ENCODE measurements at places on chromosomes 11 and 22.

GRCh38 chr11:8256271-8257002 is 7.2 kb downstream of the LMO1 start:
- DNase-seq: no peak

GRCh38 chr11:113506893-113507292 is 31.7 kb upstream of the DRD2 start:
- DNase-seq: no peak

DNA sequence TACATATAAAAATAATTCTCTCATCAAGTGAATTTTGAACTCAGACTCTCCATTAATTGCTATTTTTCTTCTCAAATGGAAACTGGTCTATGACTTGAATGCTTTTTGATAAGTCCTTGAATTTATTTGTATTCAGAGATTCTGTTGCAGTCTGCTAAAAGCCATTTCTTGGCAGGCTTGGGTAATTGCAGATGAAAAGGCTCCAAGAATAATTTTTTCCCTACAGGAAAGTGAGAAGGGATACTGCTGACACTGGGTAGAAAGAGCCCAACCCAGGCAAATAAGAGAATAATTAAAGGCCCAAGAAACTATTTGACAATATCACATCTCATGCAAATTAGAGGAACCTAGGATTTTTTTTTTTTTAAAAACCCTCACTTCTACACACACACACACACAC is 246.5 kb upstream of the DDI1 start:
- DNase-seq: no peak

DNA sequence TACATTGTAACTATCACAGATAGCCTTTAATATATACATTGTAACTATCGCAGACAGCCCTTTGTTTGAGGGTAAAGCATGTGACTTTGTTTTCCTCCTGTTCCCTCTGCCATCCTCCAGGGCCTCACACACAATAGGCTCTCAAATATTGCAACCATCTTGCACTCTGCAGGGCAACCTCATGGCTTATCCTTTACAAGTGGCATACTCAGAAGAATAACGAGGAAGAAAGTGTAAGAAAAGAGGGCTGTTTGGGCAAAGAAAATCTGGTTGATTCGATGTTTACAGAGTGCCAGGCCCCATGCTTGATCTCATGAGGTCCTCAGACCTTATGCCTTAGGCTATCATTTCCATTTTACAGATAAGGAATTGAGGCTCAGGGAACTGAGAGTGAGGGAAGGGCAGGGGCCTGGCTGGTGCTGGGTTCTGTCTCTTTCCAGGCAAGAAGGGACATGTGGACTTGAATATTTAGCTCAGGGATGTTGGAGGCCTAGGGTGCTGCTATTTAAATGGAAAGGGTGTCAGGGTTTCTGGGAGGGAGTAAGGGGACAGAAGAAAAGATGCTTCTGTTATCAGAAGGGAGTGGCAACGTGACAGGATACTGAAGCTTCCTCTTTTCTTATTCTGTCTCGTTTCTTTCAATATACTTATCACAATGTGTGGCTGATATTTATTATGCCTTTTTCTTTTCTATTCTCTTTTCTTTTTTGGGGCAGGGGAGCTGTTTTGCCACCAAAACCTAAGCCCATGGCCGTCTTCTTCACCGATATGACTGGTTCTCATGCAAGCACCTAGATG is 1.1 kb upstream of the SAMM50 start:
- no peak for DNase-seq

- no peak for DNase-seq
These were observed 1.1 kb upstream of the CBL start for GRCh38 chr11:119205080-119205479.

DNA sequence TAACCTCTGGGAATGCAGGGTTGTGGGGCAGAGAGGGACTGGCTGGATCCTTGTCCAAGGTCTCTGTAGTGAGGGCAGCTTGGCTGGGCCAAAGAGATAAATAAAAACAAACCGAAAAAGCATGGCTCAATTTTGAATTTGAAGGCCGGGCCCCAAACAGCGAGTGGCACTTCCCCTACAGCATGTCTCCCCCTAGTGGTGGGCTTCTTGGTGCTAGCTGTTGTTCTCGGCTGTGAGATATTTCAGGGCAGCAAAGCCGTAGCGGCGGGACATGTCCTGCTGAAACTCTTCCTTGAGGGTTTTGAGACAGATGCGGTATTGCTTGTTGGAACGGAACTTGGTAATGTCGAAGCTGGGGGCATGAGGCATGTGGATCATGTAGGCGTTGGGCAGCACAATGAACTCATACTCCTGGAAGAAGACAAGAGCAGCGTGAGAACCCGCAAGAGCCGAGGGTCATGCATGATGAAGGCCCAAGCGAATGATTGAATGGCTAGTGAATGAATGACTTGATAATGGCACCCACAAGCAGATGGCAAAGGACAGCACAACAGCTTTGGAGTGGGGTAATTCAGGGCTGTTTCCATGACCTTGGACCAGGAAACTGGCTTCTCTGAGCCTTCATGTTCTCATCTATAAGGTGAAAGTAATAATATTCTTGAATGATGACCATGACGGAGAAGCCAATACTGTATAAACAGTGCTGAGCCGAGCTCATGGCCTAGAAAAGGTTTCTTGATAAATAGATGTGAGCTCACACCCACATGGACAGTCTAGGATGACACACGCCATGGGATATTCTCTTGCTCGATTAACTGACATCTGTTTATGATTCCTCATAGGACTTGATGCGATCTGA is 216.3 kb upstream of the SYN3 start:
- DNase-seq: no peak

DNA sequence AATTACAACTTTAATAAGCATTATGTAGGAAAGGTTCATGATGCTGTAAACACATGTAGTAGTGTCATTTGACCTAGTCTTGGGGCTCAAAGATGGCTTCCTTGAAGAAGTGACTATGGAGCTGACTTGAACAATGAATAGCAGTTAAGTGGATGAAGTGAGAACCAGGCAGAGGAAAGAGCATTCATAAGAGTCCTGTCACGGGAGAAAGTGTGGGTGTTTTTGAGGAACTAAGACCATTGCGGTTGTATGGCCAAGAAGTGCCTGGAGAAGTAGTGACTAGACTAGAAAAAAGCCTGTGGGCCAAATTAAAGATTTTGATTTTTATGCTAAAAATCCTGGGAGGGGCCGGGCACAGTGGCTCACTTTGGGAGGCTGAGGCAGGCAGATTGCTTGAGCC is 7.2 kb upstream of the IL18BP start:
- DNase-seq: no peak

DNA sequence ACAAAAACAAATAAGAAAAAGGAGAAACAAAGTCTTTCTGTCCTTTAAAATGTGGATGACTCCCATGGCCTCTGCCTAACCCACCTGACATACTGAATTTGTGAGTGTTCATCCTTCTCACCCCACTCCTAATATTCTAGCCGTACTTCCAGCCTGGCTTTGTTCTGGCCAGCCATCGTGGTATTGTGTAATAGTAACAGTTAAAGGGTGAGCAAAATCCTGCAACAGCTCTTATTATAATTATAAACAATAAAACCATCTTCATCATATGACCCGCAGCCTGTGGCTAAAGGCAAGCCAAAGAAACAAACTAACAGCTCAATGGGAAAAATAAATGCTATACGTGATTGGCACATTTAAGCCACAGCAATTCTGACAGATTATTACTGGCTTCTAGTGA is 721.6 kb upstream of the TENM4 start:
- DNase-seq: no peak

- DNase-seq: no peak
These were observed 123.4 kb upstream of the ARHGAP42 start for GRCh38 chr11:100563541-100564280.

DNA sequence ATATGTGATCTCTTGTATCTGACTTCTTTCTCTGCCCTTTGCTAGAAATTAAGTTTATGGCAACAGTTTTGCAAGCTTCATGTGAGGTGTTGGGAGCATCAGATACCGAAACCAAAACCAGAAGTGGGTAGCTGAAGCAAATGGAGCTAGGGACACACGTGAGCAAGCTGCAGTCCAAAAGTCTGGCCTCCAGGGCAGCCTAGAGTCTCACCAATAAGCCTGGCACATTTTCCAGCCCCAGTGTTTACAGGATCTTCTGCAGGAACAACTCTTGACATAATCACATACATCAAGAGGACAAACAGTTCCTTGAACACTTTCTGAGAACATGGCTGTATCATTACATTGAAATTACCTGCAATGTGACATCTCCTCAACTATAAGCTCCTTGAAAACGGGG is 114.1 kb downstream of the LARGE1 start:
- DNase-seq: no peak

GRCh38 chr11:2270322-2271076 is at the start of gene ASCL2:
TSS of gene ASCL2 (minus strand) at chr11:2270588. CDS start at chr11:2270332, 256 bp downstream.
- no peak for DNase-seq

GRCh38 chr11:69883292-69884255 is 64.4 kb upstream of the FGF3 start:
- no peak for DNase-seq

DNA sequence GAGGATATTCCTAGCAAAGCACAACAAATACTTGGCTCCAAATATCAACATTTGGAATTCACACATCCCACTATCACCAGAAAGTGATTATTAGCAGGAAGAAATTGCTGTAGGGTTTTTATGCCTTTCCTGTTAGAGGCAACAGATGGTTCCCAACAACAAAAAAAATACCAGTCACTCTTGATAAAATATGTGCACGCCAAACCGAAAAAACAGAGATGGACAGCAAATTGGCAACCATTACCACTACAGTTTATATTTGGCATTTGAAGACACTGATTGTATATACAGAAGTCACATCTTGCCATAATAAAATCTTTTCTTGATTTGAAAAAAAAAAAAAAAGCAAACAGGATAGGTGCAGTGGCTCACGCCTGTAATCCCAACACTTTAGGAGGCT is 78.2 kb downstream of the TMPRSS5 start:
- no peak for DNase-seq

GRCh38 chr11:11493698-11494097 is 128.1 kb downstream of the GALNT18 start:
- DNase-seq: no peak

DNA sequence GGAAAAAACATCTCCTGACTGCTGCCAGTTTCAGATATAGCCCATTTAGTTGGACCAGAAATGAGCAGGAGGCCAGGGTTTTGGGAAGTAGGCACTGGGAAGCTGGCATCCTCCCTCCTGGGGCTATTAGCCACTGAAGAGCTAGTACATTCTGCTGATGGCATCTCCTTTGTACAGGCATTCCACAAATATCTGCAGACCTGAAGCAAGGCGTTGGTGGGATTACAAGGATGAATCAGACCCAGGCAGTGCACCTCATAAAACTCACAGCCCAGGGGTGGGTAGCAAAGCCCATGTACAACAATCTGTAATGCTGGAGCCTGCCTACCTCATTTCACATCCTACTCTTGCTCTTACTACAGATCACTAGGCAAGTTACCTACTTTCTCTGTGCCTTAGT is 27.5 kb upstream of the POU2AF1 start:
- DNase-seq: no peak

- DNase-seq: no peak
These were observed 6.5 kb downstream of the PNPLA5 start for GRCh38 chr22:43885319-43885671.

DNA sequence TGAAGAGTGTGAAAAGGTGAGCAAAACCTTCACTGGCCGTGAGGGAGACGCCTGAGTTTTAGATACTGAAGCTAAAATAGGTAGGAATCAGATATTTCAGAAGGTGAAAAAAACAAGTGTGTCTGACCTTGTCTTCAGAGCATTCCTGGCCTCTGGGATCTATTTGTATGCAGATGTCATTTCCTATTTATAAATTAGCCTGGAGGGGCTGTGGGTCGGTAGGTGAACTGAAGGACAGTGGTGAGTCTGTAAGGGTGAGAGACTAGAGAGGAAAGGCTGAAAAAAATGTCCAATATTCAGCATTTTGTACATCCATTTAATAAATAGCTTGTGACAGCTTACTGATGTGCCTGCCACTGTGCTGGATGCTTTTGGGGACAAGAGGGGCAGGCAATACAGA is 302.1 kb downstream of the DDX10 start:
- DNase-seq: no peak

GRCh38 chr22:40479126-40479800 is 108.9 kb downstream of the SGSM3 start:
- DNase-seq: no peak

- DNase-seq: no peak
These were observed 14.1 kb downstream of the POLA2 start for GRCh38 chr11:65275906-65276305.

DNA sequence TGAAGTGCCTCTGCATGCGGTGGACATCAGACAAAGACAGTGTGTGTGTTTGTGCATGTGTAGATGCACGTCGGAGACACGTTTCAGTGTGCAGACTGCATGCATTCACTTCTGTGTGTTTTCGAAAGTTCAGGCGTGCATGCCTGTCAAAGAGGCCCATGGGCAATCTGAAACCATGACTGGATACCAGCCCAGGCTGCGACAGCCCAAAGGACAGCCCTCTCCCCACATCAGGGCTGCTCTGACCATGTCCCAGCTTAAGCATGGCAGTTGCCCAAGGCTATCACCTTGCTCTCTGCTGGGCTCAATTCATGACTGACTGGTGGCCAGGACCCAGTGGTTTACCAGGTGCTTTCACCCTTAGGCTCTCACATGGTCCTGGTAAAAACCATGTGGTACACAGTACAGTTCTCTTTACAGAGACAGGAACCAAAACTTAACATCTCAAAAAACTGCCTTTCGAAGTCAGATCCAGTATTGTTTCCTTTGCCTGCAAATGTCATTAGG is 423.7 kb upstream of the CADM1 start:
- no peak for DNase-seq

DNA sequence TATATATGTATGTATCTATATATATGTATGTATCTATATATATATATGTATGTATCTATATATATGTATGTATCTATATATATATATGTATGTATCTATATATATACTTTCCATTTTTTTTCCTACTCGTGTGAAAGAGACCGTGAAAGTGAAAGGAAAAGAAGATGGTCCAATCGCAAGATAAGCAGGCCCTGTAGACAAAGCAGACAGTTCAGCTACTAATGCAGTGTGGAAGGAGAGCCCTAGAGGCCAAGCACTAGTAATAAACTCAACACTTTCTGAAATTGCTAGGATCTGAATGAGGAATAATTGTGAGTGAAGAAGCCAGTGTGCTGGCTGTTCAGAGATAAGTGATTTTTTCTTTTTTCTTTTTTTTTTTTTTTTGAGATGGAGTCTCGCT is 47.2 kb downstream of the MCHR1 start:
- DNase-seq: no peak

GRCh38 chr22:27695925-27696324 is 105.6 kb downstream of the MN1 start:
- no peak for DNase-seq

DNA sequence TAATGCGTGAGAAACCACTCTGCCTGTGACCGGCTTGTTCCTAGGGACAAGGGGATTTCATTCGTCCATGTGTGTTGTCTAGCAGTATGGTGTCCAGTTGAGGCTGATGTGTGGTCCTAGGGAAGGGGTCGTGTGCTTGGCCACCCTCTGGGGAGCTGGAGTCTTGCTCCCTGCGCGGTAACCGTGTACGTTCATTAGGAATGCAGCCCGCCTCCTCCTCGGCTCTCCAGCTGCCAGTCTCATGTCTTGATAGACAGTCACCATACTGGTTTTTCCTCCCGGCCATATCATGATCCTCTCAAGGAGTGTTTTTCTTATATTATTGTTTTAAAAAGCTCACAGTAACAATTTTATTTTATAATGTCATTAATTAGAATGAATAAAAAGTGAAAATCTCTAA is 5.9 kb downstream of the CTTN start:
- no peak for DNase-seq

GRCh38 chr22:17331690-17332089 is 37.6 kb upstream of the CECR2 start:
- DNase-seq: no peak

- DNase-seq: no peak
These were observed 16.2 kb downstream of the MISFA start for GRCh38 chr11:18615628-18616392.

- no peak for DNase-seq
These were observed 25.7 kb upstream of the OAF start for GRCh38 chr11:120184946-120185705.

Data from CD4-positive, alpha-beta T cell treated with Interleukin-17A for 4 hours (primary cell).